CD4-positive, alpha-beta T cell treated with Interleukin-17A for 1 hour (primary cell): ENCODE measurements at places on chromosomes 16 and 17.

DNA sequence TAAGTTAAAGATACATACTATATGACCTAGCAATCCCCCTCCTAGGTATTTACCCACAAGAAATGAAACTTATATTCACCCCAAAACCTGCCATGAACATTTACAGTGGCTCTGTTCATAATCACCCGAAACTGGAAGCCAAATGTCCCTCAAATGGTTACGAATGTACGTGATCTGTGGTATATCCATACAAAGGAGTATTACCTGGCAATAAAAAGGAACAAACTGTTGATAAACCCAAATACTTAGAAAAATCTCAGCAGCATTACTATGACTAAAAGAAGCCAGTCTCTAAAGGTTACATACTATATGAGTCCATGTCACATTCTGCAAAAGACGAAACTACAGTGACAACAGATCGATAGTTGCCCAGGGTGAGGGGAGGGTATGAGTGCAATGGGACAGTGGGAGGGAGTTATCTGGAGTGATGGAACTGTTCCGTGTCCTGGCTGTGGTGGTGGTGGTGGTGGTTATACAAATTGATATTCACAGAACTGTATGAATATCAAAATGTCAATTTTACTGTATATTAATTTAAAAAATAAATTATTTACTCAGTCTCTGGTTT, 9.4 kb downstream of the ZNF652 start:
- DNase-seq: no peak

- DNase-seq: no peak
Observed at GRCh38 chr16:12255919-12256665, 279.6 kb downstream of the SNX29 start.

DNA sequence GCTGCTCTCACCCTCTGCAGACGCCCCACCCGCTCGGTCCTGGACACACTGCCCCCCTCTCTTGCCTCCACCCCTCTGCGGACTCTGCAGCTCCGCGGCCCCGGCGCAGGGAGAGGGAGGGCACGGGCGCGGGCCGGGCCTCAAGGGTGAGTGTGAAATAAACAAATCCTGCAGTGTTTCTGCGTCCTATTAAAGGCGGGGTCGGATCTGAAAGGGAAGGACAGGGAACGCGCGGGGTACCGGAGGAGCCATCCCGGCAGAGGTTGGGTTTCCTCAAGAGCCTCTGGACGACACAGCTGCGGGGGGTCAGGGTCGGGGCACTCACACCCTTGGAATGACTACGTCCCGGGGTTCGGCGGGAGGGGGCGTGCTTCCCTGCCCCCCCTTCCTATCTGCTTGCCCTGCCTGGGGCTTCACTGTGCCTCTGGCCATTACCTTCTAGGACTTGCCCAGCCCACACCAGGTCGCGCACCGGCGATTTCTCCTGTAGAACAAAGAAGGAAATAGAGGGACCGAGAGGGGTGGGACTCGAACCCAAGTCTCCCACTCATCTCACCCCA, 466 bp upstream of the HSF4 start:
- DNase-seq: no peak

- DNase-seq: peak; percentile 18
Observed at GRCh38 chr17:15944759-15945526, at the start of gene ADORA2B. ADORA2B (plus strand) TSS chr17:15945130; CDS start chr17:15945249, 119 bp downstream.

DNA sequence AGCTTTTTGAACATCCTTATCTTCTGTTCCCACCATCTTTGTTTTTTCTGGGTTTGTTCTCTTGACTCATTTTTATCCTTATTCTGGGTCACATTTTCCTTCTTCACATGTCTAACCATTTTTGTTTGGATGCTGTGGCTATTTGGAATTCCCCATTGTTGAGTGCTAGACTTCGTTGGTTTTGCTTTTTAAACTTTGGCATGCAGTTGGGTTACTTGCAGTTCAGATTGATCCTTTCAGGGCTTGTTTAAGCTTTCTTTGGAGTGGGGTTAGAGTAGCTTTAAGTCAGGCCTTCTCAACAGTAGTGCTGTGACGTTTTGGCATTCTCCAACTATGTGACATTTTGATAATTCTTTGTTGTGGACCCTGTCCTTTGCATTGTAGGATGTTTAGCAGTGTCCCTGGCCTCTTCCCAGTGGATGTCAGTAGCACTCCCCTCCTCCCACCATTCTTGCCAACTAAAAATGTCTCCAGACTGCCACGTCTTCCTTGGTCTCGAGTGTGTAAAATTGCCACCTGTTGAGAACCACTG, 21.1 kb downstream of the PRMT7 start:
- DNase-seq: no peak

DNA sequence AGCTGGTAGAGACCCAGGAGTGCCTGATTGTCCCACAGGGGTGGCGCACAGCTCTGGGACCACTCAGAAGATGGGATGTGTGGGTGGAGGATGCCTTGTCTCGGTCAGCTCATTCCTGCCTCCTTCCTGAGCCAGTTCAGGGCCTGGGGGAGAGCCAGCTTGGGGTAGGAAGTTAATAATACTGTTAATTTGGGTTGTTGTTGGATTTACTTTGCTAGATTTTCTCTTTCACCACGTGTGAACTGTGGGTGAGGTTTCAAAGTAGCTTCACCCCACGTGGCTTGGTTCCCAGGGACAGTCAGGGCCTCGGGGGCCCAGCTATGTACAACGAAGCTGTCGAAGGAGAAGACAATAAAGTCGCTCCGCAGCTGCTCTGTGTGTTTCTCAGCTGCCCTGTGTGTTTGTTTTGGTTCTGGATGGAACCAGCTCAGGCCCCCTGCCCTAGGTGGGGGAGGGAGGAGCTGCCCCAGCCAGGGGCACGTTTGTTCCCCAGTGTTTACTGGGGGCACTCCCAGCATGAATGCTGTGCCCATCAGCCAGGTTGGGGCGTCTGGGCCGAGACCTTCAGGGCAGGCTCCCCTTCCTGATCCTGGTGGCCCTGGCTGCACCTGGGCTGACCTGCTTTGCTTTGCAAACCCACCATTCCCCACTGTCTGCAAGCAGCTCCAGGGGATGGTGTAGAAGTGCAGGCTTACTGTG, 2.3 kb downstream of the NUDT16L1 start:
- no peak for DNase-seq

DNA sequence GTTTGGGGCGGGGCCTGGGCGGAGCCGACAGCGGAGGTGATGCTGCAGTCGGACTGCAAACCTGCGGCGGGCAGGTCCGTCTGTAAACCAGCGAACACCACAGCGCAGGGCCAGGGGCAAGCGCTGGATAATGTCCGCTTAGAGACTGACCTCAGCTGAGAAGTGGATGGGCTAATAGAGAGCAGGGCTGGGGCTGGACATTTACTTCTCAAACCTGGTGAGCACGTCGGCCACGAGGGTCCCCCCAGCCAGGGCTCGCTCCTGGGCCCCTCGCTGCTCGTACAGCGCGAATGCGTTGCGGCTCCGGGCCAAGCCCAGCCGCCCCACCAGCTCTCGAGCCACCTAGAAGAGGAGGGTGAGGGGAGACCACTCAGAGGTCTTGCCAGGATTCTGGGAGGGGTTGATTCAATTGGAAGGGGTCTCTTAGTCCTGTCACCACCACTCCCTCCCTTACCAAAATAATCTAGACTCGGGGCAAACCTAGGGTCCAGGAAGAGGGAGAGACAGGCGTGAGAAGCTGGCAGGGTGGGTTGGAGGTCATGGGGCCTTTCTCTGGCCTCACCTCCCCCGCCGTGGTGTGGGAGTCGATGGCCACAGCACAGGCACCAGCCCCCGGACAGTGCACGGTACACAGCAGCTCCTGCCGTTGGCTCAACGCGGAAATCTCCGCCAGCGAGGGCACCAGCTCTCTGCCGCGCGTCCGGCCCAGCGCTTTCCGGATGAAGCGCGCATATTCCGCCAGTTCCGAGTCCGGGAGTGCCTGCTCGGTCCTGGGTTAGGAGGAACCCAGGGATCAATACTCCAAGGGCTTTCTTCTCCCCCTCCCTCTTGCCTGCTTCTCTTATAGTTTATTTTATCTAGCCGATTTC, 5.8 kb downstream of the PLEKHH3 start:
- DNase-seq: no peak

GRCh38 chr17:69179227-69179952, 37.7 kb upstream of the ABCA6 start:
- DNase-seq: no peak

DNA sequence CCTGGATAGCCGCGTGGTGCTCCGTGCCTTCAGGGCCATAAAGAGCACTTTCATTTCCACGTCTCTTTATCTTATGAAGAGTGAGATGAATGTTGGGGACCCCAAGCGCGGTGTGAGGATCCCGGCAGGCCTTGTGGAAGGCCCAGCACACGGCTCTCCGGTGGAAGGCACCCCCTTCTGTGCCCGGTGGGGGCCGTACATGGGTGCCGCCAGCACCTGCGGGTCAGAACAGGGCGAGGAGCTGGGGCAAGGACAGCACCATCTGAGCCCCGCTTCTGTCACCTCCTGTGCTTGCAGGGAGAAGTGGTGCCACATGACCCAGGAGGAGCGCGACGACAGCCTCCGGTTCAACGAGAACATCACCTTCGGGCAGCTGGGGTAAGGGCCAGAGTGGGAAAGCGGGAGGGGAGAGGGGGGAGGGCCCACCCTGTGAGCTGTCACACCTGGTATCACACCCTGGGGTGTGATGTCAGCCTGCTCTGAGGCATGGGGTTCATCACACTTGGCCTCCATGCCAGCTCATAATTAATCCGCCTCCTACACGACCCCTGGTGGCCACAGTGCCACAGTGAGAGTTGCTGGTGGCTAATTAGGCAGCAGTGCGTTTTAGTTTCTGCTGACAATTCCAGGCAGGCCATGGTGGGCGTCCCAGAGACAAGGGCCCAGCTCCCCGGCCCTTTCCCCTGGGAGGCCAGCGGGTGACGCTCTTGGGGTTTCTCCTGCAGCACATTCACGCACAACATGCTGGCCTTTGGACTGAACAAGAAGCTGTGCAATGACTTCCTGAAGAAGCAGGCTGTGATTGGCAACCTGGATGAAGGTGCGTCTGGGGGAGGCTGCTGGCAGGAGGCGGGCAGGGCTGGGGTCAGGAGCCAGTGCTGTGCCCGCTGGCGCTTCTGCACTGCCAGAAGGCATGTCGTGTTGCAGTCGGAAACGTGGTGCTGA, 25.7 kb downstream of the CIBAR2 start:
- DNase-seq: peak; percentile 80

DNA sequence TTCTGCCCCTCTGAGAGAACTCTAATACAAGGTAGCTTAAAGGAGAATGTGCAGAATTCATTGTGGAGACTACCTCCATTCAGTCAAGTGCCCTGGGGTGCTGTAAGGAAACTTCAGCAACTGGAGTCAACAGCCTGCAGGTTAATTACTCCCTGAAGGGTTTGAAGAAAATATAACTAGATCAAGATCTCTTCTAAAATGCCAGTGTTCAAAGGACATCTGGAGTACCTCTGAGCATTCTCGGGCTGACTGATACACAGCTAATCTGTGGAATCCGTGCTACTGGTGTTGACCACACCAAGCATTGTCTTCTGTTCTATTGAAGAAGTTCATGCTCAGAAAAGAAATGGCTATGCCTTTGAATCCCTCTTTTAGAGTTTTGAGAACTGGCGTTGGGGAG, 11.5 kb upstream of the ATXN1L start:
- no peak for DNase-seq

DNA sequence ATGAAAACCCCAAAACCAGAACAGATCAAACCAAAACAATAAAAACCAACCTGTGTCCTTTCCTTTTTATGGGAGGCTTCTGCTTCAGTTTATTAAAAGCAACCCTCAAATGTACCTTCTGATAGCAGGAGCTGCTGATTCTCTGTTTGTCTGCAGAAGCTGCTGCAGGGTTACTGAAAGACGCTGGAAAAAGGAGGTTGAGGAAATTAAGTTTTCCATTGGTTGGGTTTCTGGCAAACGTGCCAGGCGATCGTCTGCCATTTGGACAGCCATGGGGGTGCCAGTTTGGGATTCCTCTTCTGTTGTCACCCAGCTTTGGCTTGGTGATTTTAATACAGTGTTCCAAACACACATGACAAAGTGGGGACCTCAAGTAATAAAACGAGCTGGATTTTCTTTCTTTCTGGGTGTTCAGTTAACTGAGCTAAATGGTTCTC, 185.4 kb upstream of the ZFHX3 start:
- DNase-seq: no peak

GRCh38 chr17:49907279-49907678, 59.4 kb upstream of the TAC4 start:
- DNase-seq: no peak

GRCh38 chr17:13587487-13588338, 14.0 kb downstream of the HS3ST3A1 start:
- DNase-seq: no peak

DNA sequence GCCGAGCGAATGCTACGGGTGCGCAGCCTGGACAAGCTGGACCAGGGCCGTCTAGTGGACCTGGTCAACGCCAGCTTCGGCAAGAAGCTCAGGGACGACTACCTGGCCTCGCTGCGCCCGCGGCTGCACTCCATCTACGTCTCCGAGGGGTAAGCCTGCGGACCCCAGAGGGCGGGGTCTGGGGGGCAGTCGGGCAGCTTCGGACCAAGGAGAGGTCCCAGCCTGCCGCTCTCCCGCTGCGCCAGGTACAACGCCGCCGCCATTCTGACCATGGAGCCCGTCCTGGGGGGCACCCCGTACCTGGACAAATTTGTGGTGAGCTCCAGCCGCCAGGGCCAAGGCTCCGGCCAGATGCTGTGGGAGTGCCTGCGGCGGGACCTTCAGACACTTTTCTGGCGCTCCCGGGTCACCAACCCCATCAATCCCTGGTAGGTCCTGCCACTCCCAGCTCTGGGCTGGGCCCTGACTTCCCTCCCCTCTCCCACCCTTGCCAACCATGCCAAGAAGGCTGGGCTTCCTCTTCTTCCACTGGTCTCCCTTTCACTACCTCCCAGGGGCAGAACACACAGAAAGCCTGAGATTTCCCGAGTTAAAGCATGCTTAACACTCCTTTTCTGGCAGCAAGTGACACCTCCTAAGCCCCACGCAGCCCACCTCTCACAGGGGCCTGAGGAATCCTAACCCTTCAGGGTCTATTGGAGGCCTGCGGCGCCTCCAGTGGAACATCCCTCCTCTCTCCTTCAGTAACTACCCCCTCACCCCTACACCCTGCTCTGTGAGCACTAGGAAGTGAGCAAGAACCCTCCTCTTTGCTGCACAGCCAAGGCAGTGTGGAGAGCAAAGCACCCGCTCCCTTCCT, 3.2 kb downstream of the NAGS start:
- no peak for DNase-seq

DNA sequence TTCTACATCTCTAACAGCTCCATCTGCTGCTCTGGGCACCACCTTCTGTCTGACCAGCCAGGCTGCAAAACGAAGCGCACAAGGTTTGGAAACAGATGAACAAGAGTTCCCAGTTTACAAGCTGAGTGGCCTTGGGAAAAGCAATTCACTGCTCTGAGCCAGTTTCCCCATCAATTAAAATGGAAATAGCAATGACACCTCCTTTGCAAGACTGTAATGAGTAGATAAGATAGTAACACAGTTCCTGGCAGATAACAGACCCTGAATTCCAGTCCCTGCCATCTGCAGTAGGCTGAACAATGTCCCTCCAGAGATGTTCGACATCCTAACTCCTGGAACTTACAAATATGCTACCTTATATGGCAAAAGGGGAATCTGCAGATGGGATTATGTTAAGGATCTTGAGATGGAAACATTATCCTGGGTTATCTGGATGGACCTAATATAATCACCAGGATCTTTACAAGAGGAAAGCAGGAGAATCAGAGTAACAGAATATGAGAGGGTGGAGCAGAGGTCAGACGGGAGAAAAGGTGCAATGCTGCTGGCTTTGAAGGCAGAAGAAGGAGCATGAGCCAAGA, 27.9 kb downstream of the CPPED1 start:
- no peak for DNase-seq

GRCh38 chr16:30644334-30644830, 6.4 kb upstream of the PRR14 start:
- no peak for DNase-seq

GRCh38 chr17:35666070-35666469, 65.4 kb upstream of the RASL10B start:
- no peak for DNase-seq
